ENCODE measurements at places on chromosomes 4 and X. TPM values are rescaled to one million over a fixed set of nuclear protein-coding genes. Genes with fewer than 3 reads are reported as not detected.

- DNase-seq: no peak
Observed at GRCh38 chr4:6325788-6326290, 56.2 kb downstream of the WFS1 start.

DNA sequence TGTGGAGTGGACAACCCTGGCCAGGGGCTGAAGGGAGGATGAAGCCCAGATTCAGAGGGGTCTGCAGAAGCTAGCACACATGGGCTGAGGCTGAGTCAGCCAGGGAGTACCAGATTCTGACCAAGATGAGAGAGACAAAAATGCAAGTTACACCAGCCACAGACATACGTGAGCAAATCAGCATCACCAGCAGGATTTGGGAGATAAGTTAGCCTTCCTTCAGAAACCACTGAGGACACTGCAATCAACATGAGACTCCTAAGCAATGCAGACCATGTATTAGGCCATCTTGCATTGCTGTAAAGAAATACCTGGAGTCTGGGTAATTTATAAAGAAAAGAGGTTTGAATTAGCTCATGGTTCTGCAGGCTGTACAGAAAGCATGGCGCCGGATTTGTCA is 57.0 kb upstream of the PAGE5 start:
- no peak for DNase-seq

DNA sequence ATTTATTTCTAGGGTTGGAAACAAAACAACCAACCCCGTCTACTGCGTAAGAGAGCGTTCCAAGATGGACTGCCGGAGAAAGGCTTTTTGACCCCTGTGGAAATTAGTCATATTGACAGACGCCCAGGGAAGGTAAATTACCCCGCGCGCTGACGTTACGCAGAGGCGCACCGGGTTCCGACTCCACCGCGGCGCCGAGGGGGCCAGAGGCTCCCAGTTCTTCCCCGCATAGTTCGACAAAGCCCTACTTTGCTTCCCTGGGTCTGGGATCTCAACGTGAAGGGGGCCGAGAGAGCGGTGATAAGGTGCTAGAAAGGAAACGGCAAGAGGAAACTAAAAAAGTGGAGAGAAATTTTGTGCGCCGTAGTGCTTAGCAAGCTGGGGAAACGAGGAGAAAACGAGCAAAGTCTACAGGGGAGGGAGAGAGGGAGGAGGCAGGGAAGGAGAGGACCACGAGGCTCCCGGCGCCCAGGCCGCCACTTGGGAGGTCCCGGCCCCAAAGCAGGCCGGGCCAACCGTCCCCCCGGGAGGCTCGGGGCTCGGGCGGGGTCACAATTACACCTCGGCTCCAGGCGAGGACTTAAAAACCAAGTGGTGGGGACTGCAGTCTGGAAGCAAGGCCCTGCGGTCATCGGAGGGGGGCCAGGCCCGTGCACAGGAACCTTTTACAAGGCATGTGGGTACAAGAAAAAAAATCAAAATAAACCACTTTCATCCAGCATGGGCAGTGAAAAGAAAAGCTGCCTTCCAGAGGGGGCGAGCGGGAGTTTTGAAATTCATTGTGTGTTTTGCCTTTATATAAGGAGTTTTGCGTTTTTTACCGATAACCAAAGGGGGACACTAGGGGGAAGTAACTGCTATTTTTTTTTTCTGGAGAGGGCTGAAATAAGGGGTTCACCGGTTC is 13.2 kb downstream of the HAND2 start:
- no peak for DNase-seq

Gene CDKL2
- 0.88 TPM for total RNA-seq

GRCh38 chr4:34271479-34272355 is 1972.6 kb downstream of the ARAP2 start:
- DNase-seq: no peak

- DNase-seq: peak; percentile 71
Observed at GRCh38 chr4:2073808-2074481, 14.8 kb downstream of the NAT8L start.

DNA sequence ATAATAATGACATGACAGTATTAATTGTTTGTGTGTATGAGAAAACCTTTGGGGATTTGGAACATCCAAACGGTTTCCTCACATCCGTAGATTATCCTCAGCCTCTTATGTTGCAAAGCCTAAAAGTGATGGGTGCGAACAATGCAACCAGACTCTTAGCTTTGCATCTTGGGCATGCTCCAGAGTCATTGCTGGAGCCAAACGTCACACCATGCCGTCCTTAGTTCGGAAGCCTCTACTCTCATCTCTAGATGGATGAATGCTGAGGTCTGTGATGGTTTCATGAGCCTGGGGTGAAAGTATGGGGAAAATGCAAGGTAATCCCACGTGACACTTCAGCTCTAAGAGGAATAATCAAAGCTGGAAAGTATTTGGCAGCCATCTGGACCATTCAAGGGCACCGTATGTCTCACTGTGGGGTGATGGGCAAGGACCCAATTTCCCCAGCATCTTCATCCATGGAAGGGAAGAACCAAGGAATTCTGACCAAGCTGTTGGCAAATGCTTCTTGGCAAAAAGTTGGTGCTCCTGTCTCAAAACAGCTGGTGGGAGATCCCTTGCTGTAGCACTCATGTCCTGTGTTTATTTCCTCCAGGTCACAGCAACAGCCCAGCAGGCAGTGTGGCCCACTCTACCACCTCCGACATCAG is 6.3 kb upstream of the RTL5 start:
- DNase-seq: no peak

Gene FAM50A
- 48.1 TPM for total RNA-seq

- DNase-seq: no peak
Observed at GRCh38 chrX:11908371-11908770, 150.3 kb downstream of the MSL3 start.

Gene DCUN1D4
- 58.6 TPM for total RNA-seq

DNA sequence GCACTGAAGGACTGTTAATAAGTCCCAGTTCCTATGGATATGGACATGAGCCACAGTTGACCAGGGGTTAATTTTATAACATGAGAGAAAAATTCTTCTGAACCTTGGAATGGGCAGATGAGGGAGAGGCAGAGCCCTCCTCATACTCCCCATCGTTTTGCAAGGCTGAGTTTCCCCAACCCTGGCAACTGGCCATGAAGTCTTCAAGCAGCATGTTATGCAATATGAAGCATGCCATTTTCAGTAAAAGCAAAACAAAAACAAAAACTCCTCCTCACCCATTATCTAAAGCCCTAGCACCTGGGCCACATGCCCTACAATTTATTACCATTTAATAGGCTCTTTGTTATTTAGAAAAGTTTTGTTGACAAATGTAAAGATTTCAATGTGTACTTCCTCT is 64.5 kb downstream of the GPC4 start:
- no peak for DNase-seq

Gene MAGEB2
- not detected for total RNA-seq

Gene CT83
- total RNA-seq: not detected

- DNase-seq: peak; percentile 51
Observed at GRCh38 chr4:82437285-82438005, 7.1 kb downstream of the ENOPH1 start.

Measured in osteoblast (primary cell).